NCI-H187 treated with DMSO at 0.1 percent for 48 hours (cell line): ENCODE measurements at places on chromosomes 5 and 9.

DNA sequence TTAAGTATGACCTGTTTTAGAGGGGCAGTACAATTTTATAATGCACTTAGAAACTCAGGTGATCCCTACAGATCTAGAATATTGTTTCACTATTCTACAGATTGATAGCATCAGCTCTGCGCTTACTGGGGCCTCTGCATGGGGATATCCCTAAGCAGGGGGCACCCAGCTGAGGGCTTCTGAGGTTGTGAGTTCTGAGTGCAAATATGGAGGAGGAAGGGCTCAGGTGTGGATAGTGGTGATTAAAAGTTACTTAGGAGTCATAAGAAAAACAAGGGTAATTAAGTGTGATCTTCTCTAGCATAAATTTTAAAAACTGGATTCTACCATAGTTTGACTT lies 274.4 kb downstream of the EFNA5 start:
- DNase-seq: no peak

DNA sequence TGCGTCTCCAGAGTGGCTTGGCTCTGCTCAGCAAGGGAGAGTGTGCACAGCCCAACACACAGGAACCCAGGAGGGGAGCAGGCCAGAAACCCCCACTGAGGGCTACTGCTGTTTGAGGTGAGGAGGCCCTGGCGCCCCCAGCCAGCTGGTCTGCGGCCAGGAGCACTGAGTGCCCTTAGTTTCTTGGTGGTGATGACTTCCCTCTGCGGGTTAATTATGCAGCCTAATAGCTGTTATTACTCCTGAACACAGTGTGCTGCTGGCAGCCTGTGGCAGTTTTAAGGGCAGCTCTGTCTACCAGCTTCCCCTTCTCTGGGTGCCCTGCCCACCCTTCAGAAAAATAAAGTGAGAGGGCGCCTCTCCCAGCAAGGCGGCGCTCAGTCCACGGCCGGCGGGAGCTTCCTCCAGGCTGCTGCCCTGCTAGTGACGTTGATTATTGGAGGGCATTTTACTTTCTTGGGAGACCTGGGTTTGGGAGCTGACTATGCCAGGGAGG lies 19.2 kb downstream of the GADD45G start:
- no peak for DNase-seq

DNA sequence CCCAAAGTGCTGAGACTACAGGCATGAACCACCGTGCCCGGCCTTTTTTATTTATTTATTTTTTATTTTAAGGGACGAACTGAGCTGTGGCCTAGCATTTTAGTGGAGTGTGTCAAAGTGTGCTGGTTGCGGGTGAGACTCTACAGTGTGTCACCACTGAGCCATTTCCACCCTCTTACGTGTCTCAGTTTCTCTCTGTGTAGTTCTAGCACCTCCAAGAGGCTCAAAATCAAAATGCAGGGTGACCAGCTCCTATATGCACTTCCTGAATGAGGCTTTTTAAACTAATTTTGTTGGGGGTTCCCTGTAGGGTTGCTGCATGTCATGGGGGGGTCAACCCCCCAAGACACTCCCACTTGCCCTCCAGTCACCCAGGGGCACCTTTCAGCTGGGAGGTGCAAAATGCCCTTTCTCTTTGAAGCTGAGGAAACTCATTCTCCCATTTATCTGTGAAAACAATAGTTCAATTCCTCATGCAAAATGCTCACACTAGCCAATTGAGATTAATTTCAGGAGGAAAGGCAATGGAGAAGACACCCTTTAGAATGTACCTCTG lies 69.3 kb downstream of the COL15A1 start:
- no peak for DNase-seq

DNA sequence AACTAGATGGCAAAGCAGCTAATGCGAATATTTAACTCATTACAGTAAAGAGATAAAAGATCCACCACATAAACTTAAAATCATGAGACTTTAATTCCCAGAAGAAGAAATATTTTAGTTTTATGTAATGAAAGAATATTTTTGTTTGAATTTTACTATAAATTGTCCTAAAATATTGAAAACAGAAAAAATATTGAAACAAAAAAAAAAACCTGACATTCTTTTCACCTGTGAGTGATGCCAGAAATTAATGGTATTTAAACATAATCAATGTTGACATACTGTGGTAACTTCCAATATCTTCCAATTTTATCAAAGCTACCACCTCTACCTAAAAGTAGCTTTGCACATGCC lies 153.2 kb downstream of the MEF2C start:
- no peak for DNase-seq

DNA sequence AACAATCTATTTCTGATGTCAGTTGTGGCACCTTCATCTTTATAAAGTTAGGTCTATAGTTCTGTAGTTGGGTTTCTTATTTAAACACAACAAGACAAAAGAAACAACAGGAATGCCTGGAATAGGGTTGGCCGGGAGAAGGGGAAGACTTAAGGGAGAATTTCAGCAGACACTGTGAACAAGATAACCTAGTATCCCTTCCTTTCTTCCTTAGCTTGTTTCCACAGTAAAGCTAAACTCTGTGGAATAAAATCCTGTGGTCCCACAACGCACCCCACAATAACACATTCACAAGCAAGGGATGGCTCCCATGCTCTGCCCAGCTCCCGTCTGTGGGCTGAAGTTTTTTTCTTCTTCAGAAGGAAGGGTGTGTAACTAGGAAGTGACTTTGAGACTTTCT lies 124.9 kb upstream of the SMARCA2 start:
- DNase-seq: no peak

DNA sequence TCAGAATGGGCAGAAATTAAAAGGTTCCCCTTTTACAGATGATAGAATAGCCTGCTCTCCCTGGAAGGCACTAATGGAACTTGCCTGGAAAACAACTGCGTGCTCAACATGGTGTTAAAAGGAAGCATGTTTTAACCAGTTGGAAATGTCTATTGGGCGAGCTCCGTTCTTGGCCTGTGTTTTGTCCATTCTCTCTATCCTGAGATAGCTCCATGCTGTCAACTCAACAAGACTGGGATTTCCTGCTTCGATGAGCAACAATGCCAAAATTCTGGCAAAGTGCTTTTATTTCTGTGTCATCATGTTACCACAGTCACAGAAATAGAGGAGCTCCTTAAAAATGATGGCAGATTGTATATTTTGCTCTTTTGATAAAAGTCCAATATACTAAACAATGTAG lies 198.3 kb downstream of the PLK2 start:
- no peak for DNase-seq

GRCh38 chr5:159459951-159460538 lies 129.8 kb upstream of the IL12B start:
- no peak for DNase-seq

DNA sequence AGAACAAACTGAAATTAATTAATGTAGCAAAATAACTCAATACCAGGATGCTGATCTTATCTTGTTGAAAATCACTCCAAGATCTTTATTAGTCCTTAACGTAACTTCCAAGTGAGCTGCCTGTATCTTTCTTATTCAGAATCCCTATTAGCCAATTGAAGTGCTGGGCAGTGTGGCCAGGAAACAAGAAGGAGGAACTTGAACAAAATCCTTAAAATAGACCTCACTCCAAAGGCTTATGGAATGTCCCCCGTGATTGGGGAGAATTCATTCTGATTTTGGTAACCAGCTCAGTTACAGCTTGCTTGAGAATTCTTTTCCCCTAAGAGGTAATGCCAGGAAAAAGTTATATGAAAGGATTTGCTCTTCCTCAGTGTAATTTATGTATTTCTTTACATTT lies 171.0 kb downstream of the DEPDC1B start:
- no peak for DNase-seq

- DNase-seq: no peak
Observed at GRCh38 chr5:181163487-181164075, 16.2 kb downstream of the OR2V2 start.

- no peak for DNase-seq
Observed at GRCh38 chr5:161467703-161468102, 78.8 kb downstream of the GABRB2 start.

DNA sequence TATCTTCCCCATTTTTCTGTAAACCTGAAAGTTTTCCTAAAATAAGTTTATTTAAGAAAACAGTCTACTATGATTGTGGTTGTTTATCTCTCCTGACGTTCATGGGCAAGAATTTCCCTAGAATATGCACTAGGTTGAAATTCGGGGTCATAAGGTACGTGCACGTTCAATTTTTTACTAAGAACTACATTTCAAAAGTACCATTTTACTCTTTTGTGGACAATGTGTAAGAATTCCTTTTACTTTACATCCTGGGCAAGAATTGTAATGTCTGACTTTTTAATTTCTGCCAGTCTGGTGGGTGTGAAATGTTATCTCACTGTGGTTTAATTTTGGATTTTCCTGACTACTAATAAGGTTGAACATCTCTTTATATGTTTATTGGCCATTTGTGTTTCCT lies 12.4 kb downstream of the IL5 start:
- DNase-seq: no peak

DNA sequence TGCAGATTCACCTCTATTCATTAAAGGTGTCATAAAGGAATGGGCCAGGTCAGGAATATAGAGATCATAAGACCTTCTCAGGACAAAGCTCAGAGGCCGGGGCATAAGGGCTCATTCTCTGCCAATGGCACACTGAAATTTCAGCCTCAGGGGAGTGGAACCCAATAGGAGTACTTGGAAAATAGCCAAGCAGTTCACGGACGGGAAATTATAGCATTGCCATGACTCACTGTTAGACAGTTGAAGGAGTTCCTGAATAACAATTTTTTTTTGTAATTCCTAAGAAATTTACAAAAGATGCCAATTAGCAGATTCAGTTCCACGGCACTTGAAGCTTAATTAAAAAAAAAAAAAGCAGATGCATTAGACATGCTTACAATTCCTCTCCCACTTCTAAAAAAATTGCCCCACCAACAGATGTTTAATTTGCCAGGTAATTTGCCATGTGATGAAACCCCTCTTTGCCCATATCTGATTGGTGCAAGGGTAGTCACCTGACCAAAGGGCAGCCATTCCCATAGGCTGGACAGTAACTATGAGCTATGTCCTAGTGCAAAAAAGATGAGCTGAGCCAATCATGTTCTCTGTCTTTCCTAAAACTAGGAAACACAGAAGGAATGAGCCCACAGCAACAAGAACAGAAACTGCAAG lies 58.6 kb downstream of the PTCD2 start:
- no peak for DNase-seq

DNA sequence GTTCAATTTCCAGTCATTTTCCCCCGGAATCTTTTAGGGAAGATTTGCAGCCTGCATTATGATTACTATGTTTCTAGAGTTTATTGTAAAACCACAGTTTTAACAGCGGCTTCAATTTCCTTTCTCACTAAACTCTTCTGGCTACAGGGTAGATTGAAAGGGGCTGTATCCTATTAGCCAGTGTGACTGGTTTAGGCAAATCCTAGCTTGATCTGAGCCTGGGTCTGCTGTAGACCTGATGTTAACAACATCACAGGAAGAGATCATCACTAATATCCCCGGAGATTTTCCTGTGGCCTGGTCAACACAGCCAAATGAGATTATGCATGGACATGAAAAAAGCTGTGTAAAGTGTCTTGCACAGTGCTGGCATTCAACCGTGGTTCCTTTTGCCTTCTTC lies 33.4 kb downstream of the STOM start:
- no peak for DNase-seq

DNA sequence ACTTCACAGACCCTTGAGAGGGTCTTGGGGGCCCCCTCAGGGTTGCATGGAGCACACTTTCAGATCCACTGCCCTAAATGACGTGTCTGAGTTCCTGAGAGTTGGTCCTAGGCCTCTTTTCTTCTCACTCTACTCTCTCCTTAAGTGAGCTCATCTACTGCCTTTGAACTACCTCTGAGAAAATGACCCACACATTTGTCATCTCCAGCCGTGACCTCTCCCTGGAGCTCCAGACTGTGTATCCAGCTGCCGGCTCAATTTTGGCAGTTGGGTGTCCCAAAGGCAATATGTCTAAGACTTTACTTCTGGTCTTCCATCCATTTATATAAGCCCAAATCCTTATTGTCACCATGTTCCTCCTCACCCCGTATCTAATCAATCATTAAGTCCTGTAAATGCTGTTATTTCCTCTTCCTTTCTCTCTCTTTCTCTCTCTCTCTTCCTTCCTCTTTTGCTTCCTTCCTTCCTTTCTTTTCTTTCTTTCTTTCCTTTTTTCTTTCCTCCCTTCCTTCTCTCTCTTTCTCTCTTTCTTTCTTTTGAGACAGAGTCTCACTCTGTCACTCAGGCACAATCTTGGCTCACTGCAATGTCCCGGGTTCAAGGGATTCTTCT lies 51.2 kb upstream of the HSPA9 start:
- no peak for DNase-seq

GRCh38 chr5:14665101-14665822 lies 744 bp downstream of the OTULIN start:
- DNase-seq: no peak

- no peak for DNase-seq
Observed at GRCh38 chr9:91857291-91858212, 92.5 kb downstream of the ROR2 start.

- DNase-seq: no peak
Observed at GRCh38 chr9:27519466-27520465, 4.3 kb upstream of the IFNK start.

- DNase-seq: no peak
Observed at GRCh38 chr5:138636398-138636944, 61.3 kb upstream of the HSPA9 start.

GRCh38 chr5:142544071-142544753 lies 141.7 kb downstream of the FGF1 start:
- DNase-seq: no peak

DNA sequence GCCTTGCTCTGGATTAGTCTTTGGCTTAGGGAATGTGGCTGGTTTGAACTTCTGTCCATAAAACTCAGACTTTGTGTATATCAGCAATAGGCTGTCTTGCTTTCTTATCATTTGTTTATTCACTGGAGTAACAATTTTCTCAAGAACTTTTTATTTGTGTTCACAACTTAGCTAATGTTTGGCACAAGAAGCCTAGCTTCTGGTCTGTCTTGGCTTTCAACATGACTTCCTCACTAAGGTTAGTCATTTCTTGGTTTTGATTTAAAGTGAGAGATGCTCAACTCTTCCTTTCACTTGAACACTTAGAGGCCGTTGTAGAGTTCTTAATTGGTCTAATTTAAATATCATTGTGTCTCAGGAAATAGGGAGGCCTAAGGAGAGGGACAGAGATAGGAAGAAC lies 4.9 kb downstream of the FBXO38 start:
- no peak for DNase-seq

- no peak for DNase-seq
Observed at GRCh38 chr9:89541798-89542197, 43.9 kb upstream of the SEMA4D start.
